Ureter (tissue), 1 donor: ENCODE measurements at places on chromosomes 13 and 19.

GRCh38 chr19:45823182-45823581 is 8.1 kb upstream of the RSPH6A start:
- DNase-seq = no peak

GRCh38 chr19:7408251-7408650 is 59.5 kb downstream of the ARHGEF18 start:
- no peak for DNase-seq

DNA sequence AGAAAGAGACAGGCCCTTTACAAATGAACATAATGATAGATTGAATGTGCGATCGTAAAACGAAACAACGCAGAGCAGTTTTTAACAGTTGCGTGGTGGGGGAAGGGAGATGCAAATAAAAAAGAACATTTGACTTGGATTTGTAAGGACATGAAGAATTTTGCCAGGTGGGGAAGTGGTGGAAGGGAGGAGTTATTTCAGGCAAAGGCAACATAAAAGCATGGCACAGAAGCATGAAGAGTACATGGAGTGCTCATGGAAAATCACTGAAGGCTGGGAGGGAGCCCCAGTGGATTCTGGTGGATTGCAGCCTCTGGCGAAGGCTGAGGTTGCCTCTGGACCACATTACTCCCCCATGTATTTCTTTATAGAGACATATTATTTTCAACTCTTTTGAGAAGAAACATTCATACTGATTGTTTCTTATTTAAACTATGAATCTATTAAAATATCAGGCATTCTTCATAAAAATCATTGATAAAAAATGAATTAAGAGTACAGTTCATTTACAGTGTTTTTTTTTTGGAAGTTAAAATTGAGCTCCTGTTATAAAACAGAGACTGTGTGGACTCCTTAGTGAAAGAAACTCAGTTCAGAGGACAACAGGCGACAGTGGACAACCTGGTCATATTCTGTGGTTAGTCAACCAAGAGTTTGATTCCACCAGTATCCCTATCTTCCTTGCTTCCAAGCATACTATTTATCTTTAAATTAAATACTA is 57.5 kb downstream of the STARD13 start:
- no peak for DNase-seq

DNA sequence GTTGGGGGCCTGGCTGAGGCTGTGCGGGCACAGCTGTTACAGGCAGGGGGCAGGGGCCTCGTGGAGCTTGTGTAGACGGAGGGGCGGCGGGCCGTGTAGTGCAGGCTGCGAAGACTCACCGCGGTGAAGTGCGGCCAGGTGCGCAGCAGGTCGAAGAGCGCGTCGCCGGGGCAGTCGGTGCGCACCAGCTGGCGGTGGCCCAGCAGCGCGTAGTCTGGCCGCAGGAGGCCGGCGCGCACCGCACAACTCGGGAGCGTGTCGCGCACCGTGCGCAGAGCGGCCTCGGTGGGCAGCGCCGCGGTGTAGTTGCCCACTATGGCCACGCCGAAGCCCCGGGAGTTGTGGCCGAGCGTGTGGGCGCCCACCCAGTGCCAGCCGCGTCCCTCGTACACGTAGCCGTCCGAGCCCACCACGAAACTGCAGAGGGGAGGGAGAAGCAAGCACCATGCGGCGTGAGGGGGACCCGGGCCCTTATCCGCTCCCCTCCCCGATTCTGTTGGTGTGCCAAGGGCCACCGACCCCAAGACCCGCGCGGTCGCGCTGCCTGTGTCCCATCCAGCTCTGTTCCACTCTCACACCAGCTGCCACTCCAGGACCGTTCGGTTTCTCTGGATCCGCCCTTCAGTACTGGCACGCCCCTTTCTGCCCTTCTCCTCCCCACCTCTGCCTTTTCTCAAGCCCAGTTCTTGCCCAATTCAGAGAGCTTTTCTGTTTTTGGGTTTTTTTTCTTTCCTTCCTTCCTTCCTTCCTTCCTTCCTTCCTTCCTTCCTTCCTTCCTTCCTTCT is 5.4 kb upstream of the RASAL3 start:
- no peak for DNase-seq

GRCh38 chr13:73171926-73172325 is 113.1 kb downstream of the KLF5 start:
- DNase-seq = no peak

DNA sequence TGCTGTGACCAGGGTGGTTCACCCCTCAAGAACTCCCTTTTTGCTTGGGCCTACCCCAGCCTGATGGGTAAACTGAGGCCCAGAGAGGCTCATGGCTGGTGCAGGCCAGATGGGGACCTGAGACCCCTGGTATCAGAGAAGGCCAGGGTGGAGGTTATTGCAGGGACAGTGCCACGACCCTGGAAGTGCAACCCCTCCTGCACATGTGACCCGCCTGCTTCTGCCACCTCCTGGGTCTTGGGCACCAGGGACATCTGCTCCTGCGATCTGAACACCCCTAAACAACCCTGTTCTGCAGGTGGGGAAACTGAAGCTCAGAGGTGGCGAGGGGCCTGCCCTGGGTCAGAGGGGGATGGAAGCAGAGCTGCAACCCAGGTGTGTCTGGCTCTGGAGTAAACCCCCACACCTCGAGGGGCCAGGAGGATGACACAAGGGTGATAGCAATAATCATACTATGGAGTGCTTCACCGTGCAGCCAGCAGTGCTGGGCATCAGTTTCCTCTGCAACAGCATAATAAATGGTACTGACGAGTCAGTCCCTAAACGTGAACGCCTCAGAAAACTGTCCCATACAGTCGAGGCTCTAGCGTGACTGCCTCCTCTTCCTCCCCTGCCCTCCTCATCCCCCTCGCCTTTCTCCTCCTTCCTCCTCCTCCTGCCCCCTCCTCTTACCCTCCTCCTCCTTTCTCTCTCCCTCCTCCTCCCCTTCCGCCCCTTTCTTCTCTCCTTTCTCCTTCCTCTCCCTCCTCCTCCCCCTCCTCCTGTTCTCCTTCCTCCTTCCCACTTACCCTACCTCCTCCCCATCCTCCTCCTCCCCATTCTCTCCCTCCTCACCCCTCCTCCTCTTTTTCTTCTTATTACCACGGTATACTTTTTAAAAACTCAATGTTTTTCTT is 4.3 kb downstream of the YJEFN3 start:
- no peak for DNase-seq

DNA sequence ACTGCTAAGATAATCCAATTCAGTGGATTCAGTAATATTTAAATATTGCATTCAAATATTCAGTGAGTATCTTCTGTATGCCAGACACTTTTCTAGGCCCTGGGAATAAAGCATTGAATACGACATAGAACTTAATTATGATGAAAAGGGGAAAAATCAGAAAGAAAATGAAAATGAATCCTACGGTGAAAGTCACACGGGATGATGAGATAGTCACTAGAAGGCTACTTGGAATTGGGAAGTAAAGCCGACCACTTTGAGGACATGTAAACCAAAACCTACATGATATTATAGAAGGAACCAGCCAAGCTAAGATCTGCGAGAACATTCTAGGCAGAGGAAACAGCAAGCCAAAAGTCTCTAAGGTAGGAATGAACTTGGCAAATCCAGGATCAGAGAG is 10.1 kb downstream of the DPY19L3 start:
- DNase-seq = no peak

GRCh38 chr13:106182404-106182803 is 353.1 kb downstream of the EFNB2 start:
- no peak for DNase-seq

GRCh38 chr13:100068133-100068931 is 20.6 kb upstream of the PCCA start:
- no peak for DNase-seq

GRCh38 chr13:20980430-20980829 is 77.9 kb upstream of the XPO4 start:
- no peak for DNase-seq
